ENCODE measurements at places on chromosomes 16 and 17.
A peak's percentile ranks its signal among the peaks of the same experiment; 100 is the strongest.

- DNase-seq, result no peak
Measured at GRCh38 chr16:8323153-8323552, 267.2 kb downstream of the TMEM114 start.

- DNase-seq, result no peak
Measured at GRCh38 chr16:86211800-86212199, 298.5 kb upstream of the FOXF1 start.

DNA sequence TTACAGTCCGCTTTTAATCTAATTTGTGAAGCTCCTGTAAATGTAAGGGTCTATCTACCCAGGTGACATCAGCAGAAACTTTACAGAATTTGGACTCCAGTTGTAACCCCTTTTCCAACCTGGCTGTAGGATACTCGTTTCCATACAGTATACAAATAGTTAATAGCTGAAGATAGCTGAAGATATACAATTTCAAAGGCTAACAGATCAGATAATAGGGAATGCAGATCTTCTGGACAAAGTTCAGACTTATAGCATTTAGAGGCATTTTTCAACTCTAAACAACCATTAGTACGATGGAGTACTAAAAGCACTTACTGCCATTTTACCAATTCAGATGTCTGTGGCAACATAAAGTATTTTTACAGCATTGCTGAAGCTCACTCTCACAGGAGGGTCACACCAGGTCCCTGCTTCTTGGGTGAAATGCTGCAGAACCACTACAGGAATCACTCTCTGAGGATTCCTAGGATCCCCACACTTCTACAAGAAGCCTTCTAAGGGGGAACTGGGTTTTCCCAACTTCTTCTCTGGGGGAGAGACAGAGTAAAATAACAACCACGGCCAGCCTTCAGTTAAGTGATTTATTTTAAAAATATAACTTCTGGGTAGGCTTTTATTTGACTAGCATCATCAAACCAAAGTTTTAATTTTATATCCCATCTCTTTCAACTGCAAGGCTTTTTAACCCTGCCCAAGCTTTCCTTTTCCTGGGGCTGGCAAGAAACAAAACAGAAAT, 2.9 kb downstream of the VEZF1 start:
- no peak for DNase-seq

- DNase-seq, result no peak
Measured at GRCh38 chr17:1188812-1189504, 9.2 kb upstream of the ABR start.

DNA sequence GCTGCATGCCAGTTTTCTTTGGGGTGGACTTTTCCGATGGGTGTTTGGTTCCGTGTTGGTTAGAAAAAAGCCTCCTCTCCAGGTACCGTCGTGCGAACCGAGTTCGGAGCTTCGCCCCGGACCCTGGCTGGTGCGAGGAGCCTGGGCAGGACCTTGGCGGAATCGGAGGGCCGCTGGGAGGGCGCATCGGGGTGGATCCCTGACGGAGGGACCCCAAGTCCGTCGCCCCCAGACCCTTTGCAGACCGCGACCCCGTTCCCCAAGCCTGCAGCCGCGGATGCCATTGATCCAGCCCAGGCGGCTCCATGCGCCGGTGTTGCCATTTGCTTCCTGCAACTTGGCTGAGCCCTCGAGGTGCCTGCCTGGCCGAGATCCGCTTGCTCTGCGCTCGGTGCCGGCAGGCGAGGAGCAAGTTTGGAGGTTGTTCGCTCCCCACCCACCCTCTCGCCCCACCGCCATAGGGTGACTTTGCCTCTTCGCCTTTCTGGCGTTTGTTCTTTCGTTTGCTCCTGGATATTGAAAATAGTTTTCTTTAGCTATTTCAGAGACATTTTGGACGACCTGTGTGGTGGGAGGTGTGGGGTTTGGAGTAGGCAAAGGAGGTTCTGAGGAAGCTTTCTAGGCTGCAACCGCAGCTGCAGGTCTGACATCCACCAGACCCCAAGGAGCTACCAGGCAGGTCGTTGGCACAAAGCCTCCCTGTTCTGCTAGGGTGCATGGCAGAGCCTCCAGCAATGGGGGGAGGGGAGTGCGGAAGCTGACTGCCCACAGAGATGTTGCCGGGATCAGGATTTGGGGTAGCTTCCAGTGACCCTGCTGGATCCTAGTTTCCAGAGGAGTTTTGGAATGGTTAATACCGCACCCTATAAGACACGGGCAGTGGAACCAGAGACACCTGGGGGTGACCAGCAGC, 58.2 kb downstream of the RAP1GAP2 start:
- DNase-seq, result no peak

- DNase-seq, result no peak
Measured at GRCh38 chr17:30534298-30534697, 57.1 kb downstream of the GOSR1 start.

DNA sequence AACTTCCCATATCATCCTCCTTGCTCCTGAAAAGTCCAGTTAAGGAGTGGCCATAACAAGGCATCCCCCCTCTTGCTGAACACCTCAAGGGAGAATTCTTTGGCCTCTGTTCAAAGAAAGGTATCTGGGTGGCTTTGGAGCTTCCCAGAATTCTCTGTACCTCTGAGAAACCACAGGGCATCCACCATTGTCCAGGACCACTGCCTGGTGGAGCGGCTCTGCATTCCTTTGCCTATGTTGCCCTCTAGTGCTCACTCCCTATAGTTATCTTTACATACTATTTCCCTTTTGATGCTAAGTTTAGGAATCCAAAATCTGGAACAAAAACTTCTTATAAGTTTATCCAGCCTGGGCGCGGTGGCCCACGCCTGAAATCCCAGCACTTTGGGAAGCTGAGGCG, 30.3 kb downstream of the CHD9NB start:
- peak; percentile 56 for DNase-seq

DNA sequence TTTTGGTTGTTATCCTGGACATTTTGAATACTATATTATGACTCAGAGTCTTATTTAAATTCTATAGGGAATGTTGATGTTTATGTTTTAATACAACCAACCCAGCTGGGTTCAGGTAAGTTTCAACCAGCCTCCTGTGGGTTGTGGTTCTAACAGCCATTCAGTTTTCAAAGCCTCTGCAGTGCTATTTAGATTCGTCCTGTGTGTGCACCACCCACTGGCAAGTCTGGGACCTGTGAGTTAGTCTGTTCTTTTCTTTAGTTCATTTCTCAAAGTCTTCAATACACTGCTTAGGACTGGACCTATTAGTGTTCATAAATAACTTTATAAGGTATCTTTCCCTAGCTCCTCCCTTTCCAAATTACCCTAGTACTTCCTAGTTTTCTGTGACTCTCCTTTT, 170.6 kb downstream of the TMEM132E start:
- DNase-seq, result no peak

- no peak for DNase-seq
Measured at GRCh38 chr16:5791011-5791657, 693.5 kb upstream of the EEF2KMT start.

- DNase-seq, result no peak
Measured at GRCh38 chr17:61168506-61168905, 231.1 kb upstream of the TBX2 start.

- DNase-seq, result no peak
Measured at GRCh38 chr17:30933966-30934365, 12.2 kb downstream of the ADAP2 start.

DNA sequence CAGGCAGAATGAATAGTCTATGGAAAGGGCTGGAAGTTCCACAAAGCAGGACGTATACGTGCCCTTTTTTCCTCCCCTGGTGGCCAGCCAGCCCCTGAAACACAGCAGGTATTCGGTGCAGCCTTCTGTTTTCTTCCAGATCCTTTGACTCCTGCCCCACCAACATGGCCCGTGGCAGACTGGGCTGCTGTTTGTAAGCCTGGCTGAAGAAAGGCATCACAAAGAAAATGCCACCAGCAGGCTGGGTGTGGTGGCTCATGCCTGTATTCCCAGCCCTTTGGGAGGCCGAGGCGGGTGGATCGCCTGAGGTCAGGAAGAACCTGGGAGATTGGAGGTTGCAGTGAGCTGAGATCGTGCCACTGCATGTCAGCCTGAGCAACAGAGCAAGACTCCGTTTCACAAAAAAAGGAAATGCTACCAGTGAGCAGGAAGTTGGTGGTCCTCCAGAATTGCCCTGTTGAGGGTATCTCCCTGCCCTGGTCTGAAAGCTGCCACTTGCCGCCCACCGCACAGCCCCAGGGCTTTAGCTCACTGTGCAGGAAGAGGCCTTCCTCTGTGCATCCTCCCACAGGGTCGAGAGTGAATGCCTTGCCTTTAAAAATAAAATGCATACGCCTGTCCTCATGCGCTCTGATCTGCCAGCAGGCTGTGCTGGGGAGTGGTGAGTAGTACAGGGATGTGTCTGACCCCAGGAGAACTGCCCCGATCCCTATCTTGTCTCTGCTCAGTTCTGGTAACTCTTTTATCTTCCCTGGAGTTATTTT, 587.7 kb downstream of the MAF start:
- DNase-seq, result no peak

DNA sequence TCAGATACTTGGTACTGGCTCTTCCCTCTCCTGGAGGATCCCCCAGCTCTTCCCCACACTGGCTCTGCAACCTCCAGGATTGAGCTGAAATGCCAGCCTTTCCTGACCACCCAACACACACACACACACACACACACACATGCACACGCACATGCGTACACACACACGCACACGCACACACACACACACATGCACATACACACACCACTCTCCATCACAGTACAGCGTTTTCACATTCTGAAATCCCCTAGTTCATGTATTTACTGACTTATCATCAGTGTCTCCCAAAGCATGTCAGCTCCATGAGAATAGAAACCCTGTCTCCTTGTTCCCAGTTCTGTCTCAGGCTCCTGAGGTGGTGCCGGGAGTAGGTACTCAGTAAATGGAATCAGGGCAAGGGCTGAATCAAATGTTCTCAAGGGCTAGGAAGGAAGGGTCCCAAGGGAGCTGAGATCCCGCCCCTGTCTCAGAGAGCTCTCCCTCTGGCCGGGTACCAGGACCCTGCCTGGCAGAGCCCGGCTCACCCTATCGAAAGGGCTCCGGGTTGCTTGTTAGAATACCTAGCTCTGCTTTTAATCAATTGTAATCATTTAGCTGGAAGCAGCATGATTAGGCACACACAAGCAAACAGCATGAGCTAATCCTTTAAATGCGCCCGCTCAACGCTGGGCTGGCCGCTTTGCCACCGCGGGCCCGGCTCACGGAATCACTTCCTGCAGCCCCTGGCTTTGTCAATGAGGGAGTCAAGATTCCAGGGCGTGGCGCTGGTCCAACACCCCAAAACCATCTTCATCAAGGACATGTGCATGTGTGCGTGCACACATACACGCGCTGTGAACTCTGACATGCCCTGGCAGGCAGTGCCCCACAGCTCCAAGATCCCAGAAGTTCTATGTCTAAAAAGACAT, 140.7 kb downstream of the C16orf78 start:
- no peak for DNase-seq

DNA sequence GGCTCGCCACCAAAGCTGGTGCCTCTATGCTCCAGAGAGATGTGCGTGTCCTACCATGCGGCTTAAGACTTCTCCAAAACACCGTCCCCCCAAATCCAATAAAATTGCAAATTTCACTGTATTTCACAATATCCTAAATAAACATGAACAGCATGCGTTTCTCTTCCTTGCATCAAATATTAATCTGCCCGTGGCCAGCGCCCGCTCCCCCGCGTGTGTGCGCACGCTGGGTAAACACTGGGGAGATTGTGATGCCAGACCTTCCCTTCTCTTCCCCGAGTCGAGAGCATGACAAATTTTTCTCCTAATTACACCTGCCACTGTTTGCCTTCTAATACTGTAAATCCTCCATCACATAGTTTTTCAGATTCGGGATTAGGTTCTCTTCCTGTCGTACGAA, 148.1 kb downstream of the MRM1 start:
- no peak for DNase-seq

DNA sequence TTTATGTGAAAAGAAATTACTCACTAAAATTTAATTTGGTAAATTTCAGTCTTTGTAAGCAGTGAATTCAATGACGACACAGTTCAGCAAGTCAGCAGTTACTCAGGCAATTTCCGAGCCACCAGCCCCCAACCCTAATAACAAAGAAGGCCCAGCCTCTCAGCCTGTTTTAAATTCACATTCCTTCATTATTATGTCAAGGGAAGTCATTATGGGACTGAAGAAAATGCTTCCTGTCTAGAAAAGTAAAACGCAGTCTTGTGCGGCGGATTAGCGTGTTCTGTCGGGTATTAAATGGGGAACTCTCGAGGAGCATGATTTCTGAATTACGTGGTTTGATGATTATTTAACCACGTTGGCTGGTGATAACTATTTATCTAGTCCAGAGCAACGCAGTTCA, 177.6 kb downstream of the AIPL1 start:
- no peak for DNase-seq
